Panc1 (cell line): ENCODE measurements at places on chromosomes 6 and 20. TPM values are rescaled to one million over a fixed set of nuclear protein-coding genes. Genes with fewer than 3 reads are reported as not detected.

The RBM24 gene
- total RNA-seq, result 23.0 TPM

The FAM83C gene
- total RNA-seq, result not detected

DNA sequence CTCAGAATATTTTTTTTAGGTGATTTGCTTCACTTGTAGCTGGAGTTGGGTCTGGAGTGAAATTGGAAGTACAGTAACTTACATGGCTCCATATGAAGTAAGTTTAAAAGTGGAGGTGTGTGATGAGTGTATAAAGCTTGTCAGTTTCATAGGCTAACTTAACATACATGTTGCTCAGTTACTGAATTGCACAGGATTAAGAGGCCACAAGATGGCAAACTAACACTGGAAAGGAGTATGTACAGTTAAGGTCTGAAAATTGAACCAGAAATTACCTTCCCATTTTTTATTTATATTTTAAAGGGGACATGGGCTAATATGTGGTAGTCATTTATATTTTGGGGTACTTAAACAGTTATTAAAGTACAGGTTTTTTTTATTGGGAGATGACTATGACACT, 45.3 kb upstream of the SMIM8 start:
- H3K36me3 ChIP-seq, result no peaks in the 10 kb centered on the region
- no peak for DNase-seq
- no peaks in the 10 kb centered on the region for H3K4me1 ChIP-seq
- H3K27ac ChIP-seq, result no peak overlapping the region
- no peaks in the 10 kb centered on the region for H3K27me3 ChIP-seq
- no peak overlapping the region for H3K4me3 ChIP-seq

The B3GALT4 gene
- 6.0 TPM for total RNA-seq

DNA sequence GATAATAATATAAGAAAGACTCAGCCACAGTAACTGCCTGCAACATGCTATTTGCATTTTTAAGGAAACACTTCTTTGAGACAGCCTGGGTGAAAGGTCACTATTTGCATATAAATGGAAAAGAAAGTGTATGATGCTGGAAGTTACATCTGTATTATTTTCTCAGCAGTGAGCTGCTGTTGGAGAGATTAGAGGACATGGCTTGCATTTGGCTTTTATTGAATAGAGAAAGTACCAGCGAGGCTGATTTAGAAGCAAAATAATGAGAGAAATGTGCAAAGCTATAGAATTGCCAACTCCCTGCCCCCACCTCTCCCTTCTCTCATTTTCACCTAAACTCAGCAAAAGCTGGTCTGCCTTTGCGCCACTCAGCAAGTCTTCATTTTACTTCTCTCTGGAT, 12.7 kb downstream of the MYT1 start:
- DNase-seq, result no peak
- no peak overlapping the region for H3K27ac ChIP-seq
- H3K36me3 ChIP-seq, result no peaks in the 10 kb centered on the region
- no peak overlapping the region for H3K4me3 ChIP-seq

- H3K4me3 ChIP-seq, result no peak overlapping the region
- no peak overlapping the region for H3K27ac ChIP-seq
These were observed 110.2 kb downstream of the TBXT start for GRCh38 chr6:166057431-166057830.

The LIN28B gene
- 5.8 TPM for total RNA-seq

GRCh38 chr6:129957941-129958898, 60.2 kb upstream of the L3MBTL3 start:
- no peaks in the 10 kb centered on the region for H3K36me3 ChIP-seq
- no peak for DNase-seq
- no peak overlapping the region for H3K27ac ChIP-seq
- H3K4me3 ChIP-seq, result no peak overlapping the region
- no peaks in the 10 kb centered on the region for H3K27me3 ChIP-seq
- H3K4me1 ChIP-seq, result no peaks in the 10 kb centered on the region

GRCh38 chr6:117955684-117956256, 48.7 kb downstream of the SLC35F1 start:
- H3K4me1 ChIP-seq, result no peaks in the 10 kb centered on the region
- no peak overlapping the region for H3K4me3 ChIP-seq
- DNase-seq, result no peak
- H3K36me3 ChIP-seq, result no peaks in the 10 kb centered on the region
- 0 out of 2 replicates have a peak, but pooled peaks cover 4% of the 10 kb centered on the region for H3K27me3 ChIP-seq

The BTN3A1 gene
- total RNA-seq, result 5.0 TPM

DNA sequence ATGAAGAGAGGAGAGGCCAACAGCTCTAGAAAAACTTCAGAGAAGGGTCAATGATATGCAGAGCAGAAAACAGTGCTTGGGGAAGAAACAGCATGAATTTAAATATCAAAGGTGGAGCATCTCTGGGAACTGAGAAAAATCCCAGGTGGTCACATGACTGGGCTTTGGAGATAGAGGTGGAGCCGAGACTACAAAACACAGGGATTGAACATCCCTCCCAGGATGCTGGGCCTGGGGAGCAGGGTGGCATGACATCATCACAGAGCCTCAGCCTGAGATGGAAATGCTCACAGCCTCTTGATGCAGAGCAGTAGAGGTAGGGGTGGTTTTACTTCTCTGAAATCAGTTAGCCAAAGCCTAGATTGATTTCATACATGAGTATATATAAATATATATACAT, 529.5 kb downstream of the PRKN start:
- H3K27ac ChIP-seq, result no peak overlapping the region
- H3K4me1 ChIP-seq, result no peaks in the 10 kb centered on the region
- no peak overlapping the region for H3K4me3 ChIP-seq
- DNase-seq, result no peak
- H3K36me3 ChIP-seq, result no peaks in the 10 kb centered on the region; the same call in 1 of the 2 replicates

GRCh38 chr6:37239526-37239925, 18.0 kb upstream of the TBC1D22B start:
- no peak overlapping the region for H3K4me3 ChIP-seq
- no peaks in the 10 kb centered on the region for H3K36me3 ChIP-seq
- H3K27me3 ChIP-seq, result no peaks in the 10 kb centered on the region

GRCh38 chr6:164825386-164825785, 484.0 kb downstream of the C6orf118 start:
- DNase-seq, result no peak
- H3K27me3 ChIP-seq, result no peaks in the 10 kb centered on the region
- H3K4me3 ChIP-seq, result no peak overlapping the region
- no peaks in the 10 kb centered on the region for H3K36me3 ChIP-seq
- no peaks in the 10 kb centered on the region for H3K4me1 ChIP-seq

DNA sequence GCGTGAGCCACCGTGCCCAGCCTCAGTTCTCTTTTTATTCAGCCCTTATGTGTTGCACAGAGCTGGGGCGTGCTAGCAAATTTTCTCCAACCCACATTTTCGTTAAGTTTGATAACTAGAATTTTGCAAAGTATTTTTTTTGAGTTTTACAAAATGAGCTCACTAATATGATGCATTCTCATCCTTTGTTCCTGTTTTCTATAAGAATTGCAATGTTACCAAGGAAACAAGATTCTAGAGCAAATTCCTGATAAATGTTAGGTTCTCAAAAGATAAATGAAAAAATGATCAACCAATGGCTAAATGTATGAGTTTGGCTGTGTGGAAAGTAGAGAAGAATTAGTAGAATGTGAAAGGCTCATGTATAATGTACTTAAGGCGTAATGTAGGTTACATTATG, 529.8 kb downstream of the MAFB start:
- no peaks in the 10 kb centered on the region for H3K4me1 ChIP-seq
- no peak for DNase-seq
- H3K36me3 ChIP-seq, result no peaks in the 10 kb centered on the region; the same call in 1 of the 2 replicates
- no peaks in the 10 kb centered on the region for H3K27me3 ChIP-seq

DNA sequence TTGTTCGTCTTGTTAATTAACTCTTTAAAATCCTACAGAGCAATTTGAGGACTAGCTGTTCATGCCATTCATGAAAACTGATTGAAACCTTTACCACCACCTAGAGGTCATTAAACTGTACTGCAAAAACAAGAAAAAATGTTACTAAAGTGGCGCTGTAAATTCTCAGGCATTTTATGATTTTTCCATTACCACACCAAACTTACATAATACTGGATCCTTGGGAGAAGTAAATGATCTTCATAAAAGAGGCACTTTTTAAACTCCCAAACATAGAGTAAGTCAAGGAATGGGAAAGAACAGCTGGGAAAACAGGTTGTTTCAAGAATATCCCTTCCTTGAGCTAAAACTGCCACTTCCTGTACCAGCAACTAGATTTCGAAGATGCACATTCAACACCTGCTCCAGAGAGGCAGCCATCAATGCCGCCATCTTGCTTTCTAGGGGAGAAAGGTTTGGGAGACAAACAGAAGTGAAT, 54.3 kb downstream of the MYLIP start:
- no peaks in the 10 kb centered on the region for H3K36me3 ChIP-seq
- peaks cover 2% of the 10 kb centered on the region for H3K27me3 ChIP-seq
- no peak for DNase-seq
- no peak overlapping the region for H3K4me3 ChIP-seq
- no peak overlapping the region for H3K27ac ChIP-seq
- peaks cover 4% of the 10 kb centered on the region; the same call in 1 of the 2 replicates for H3K4me1 ChIP-seq
